ENCODE measurements at places on chromosomes 7 and 10.
A peak's percentile ranks its signal among the peaks of the same experiment; 100 is the strongest.

GRCh38 chr7:155360495-155361345 lies 63.0 kb downstream of the INSIG1 start:
- peaks cover 32% of the 10 kb centered on the region for H3K27me3 ChIP-seq
- no peaks in the 10 kb centered on the region for H3K4me1 ChIP-seq
- DNase-seq: no peak

- no peak overlapping the region for H3K4me3 ChIP-seq
- H3K4me1 ChIP-seq: no peaks in the 10 kb centered on the region
- H3K27me3 ChIP-seq: no peaks in the 10 kb centered on the region
- no peaks in the 10 kb centered on the region for H3K36me3 ChIP-seq
Observed at GRCh38 chr10:11183015-11183414, 165.3 kb downstream of the CELF2 start.

- H3K4me1 ChIP-seq: no peaks in the 10 kb centered on the region
- no peaks in the 10 kb centered on the region for H3K27me3 ChIP-seq
- no peak overlapping the region for H3K27ac ChIP-seq
- no peak overlapping the region for H3K4me3 ChIP-seq
- no peak for DNase-seq
Observed at GRCh38 chr10:50805981-50806622, 66.4 kb downstream of the ASAH2B start.

- H3K27ac ChIP-seq: no peak overlapping the region
- H3K36me3 ChIP-seq: no peaks in the 10 kb centered on the region
- no peaks in the 10 kb centered on the region for H3K27me3 ChIP-seq
- no peak overlapping the region for H3K4me3 ChIP-seq
Observed at GRCh38 chr7:81846398-81846797, 76.6 kb upstream of the HGF start.

DNA sequence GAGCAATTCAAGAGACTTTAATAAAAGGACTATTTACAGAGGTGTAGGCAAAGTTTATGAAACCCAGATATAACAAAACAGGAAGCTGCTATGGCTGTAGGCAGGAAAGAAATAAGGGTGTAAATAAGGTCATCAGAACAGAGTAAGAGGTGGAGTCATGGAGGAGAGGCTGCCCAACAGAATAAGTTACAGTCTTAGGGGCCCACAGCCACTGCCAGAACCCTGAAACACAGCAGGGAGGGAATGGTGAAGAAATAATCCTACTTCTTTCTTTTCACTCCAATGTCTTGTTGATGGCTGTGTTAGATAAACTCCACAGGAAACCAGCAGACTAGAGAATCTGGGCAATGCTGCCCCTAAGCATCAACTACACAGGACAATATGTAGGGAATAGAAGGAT lies 155.8 kb upstream of the TAC1 start:
- no peaks in the 10 kb centered on the region for H3K27me3 ChIP-seq
- no peaks in the 10 kb centered on the region for H3K36me3 ChIP-seq
- no peaks in the 10 kb centered on the region for H3K4me1 ChIP-seq
- DNase-seq: no peak
- H3K27ac ChIP-seq: no peak overlapping the region

DNA sequence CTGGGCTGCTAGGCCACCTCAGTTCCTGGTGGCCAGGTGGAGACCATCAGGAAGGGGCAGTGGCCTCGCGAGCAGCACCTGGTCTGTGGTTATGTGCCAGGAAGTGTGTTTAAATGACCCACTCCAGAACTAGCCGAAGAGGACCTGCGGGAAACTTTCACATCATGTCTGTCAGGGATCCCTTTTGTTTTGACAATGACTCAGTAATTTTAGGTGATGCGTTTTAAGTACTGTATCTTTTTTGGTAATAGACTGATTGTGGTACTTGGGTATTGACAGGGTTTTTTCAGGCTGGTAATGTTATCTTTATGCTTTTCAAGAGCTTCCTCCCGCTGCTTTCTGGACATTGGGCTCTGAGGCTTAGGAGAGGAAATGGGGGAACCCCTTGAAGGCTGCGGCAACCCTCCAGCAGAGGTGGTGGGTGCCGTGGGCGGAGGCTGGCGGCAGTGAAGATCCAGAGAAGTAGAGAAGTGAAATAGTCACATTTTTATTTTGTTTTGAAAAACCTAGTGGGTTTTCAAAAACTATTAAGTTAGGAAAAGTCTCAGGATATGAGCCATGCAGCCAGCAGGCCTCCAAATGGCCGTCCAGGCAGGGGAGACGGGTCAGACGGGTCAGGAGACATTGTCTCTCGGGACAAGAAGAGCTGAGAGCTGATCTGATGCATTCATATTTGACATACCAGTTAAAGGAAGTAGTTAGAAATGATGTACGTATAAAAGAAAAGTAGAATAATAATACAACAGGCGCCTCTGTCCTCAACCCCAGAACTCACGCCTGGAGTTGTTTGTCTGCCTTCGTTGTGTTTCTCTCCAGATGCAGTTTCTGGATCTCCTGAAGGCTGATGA lies 27.7 kb downstream of the PPP2R2D start:
- no peak overlapping the region for H3K27ac ChIP-seq
- H3K4me1 ChIP-seq: no peaks in the 10 kb centered on the region
- no peaks in the 10 kb centered on the region for H3K27me3 ChIP-seq
- H3K4me3 ChIP-seq: no peak overlapping the region
- peaks cover 26% of the 10 kb centered on the region for H3K36me3 ChIP-seq

- no peaks in the 10 kb centered on the region for H3K27me3 ChIP-seq
- no peaks in the 10 kb centered on the region for H3K36me3 ChIP-seq
- no peak for DNase-seq
- H3K27ac ChIP-seq: no peak overlapping the region
- no peak overlapping the region for H3K4me3 ChIP-seq
Observed at GRCh38 chr7:136618818-136619217, 249.6 kb upstream of the CHRM2 start.

DNA sequence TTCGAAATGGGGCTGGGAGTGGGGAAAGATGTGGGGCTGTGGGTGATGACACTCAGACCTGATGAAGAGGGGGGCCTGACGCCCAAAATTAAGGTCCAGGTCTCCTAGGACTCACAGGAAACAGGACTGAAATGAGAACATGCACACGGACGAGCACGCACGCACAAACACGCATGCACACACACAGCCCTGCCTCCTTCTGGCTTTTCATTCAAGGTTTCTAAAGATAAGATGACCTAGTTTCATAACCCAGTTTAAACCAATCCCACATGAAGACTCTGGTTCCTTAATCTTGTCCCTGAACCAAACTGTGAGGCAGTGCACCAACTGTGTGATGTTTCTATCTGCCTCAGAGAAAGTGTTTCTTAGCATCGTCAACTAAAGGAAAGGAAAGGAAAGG lies 162.0 kb downstream of the DGKI start:
- no peak overlapping the region for H3K27ac ChIP-seq
- H3K27me3 ChIP-seq: no peaks in the 10 kb centered on the region
- no peak for DNase-seq
- no peaks in the 10 kb centered on the region for H3K36me3 ChIP-seq

DNA sequence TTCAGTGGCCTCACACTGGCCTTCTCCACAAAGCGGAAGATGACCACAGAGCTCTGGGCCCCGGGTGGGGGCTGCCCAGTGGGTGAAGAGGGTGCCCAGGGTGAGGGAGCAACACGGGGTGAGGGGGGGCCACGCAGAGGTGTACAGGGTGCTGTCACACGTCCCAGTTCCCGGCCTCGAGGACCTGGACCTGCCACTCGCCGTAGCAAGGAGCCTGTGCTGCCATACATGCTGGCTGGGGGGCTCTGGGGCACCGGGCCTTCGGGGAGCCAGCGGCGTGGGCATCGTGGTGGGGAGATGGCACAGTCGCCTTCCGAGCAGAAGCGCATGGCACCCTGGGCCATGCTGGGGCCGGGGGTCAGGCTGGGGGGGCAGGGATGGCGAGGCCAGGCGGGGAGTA lies 1.9 kb downstream of the PSD start:
- no peaks in the 10 kb centered on the region for H3K36me3 ChIP-seq
- no peak overlapping the region for H3K4me3 ChIP-seq
- H3K4me1 ChIP-seq: no peaks in the 10 kb centered on the region
- no peak for DNase-seq

DNA sequence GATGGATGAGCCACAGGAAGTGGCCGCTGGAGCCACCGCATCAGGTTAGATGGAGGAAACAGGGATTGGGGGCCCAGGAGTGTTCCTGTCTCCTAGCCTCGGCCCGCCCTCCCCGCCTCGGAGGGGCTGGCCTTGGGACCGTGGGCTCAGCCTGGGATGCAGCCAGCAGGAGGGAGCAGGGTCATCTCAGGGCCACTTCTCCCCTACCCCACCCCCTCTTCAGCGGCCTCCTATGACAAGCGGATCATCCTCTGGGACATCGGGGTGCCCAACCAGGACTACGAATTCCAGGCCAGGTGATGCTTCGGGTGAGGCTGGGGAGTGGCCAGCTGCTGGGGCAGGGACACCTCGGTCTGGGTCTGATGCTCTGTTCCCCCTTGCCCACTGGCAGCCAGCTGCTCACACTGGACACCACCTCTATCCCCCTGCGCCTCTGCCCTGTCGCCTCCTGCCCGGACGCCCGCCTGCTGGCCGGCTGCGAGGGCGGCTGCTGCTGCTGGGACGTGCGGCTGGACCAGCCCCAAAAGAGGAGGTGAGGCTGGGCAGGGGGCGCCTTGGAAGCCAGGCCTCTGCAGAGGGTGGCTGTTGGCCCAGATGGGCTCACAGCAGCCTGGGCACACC lies 4.7 kb downstream of the LRWD1 start:
- no peak overlapping the region for H3K4me3 ChIP-seq
- DNase-seq: peak; percentile 45
- H3K27ac ChIP-seq: no peak overlapping the region
- peaks cover 25% of the 10 kb centered on the region for H3K36me3 ChIP-seq

DNA sequence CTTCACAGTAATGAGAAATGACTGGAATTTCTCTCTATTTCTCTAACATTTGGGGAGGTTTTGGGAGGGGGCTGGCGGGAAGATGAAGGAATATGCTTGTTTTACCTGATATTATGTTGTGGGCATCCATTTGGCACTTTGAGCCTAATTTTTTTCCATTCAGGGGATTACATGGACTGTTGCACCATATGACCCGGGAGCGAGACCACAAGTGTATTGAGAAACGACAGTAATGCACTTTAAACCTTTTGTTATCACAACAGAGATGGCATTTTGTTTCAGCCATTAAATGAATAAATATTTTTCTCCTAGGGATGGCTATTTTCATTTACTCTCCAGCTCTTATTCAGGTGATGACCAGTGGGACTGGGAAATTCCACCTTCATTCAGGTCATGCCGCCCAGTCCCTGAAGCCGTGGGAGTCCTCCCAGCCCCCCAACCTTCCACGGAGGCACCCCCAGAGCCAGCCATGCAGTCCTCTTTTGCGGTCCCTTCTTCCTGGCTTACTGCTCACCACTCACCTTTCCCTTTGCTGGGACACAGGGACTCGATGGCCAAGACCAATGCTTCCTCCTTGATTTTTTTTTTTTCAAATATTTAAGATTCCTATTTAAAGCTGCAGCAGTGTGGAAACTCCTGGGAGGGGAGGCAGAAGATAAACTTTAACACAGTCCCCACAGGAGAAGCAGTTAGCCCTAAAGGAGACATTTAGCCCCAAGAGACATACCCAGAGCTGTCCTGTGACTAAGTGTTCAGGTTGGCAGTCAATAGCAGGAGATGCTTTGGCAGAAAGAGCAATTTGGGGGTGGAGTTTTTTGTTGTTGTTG lies 190.9 kb upstream of the YAE1 start:
- no peak overlapping the region for H3K27ac ChIP-seq
- no peak for DNase-seq
- H3K27me3 ChIP-seq: no peaks in the 10 kb centered on the region
- no peaks in the 10 kb centered on the region for H3K36me3 ChIP-seq
- no peaks in the 10 kb centered on the region for H3K4me1 ChIP-seq

- H3K27ac ChIP-seq: no peak overlapping the region
- DNase-seq: no peak
- H3K36me3 ChIP-seq: no peaks in the 10 kb centered on the region
- H3K4me1 ChIP-seq: no peaks in the 10 kb centered on the region
- no peaks in the 10 kb centered on the region for H3K27me3 ChIP-seq
Observed at GRCh38 chr7:98216941-98217622, 5.8 kb downstream of the BHLHA15 start.

DNA sequence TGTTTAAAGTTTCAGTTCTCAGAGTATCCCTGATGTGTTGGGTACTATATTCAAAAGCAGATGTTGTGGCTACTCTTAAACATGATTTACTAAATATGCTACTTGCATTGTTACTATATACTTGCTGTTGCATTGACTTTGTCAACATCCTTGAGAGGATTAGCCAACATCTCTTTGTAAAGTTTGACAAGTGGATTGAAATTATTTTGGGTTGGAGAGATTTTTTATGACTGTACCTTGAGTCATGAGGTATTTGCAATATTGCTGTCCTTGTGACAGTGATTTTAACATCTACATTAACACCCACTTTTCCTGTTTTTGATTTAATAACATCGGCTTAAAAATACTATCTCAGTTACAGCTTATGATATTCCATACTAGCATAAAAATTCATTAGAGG lies 31.9 kb downstream of the MRC1 start:
- no peaks in the 10 kb centered on the region for H3K27me3 ChIP-seq
- no peak overlapping the region for H3K4me3 ChIP-seq
- peaks cover 17% of the 10 kb centered on the region for H3K4me1 ChIP-seq
- DNase-seq: no peak
- no peak overlapping the region for H3K27ac ChIP-seq
- H3K36me3 ChIP-seq: no peaks in the 10 kb centered on the region

GRCh38 chr10:87500646-87501048 lies 4.0 kb upstream of the MINPP1 start:
- H3K4me1 ChIP-seq: peaks cover 5% of the 10 kb centered on the region
- H3K27ac ChIP-seq: no peak overlapping the region
- H3K27me3 ChIP-seq: no peaks in the 10 kb centered on the region

DNA sequence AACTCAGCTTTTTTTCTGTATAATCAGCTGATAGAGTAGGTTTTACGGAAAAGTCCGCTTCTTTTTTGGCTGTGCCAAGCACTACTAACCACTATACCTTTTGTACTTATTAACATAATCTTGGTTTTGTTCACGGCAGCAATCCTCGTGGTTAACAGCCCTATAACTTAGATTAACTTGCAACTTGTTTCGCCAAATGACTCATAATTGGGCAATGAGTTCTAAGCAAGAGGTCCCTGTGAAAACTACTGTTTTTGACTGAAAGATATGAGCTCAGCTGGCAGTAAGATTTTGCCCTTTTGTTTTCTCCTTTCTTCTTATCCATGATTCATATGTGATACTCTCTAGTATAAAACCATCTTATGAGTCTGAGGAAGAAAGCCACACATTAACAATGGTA lies 345.0 kb upstream of the PCDH15 start:
- H3K27me3 ChIP-seq: no peaks in the 10 kb centered on the region
- peaks cover 16% of the 10 kb centered on the region for H3K4me1 ChIP-seq
- H3K4me3 ChIP-seq: no peak overlapping the region
- H3K27ac ChIP-seq: peak overlapping the region; percentile 26
- H3K36me3 ChIP-seq: no peaks in the 10 kb centered on the region
